ENCODE measurements at places on chromosomes 1 and 21.

- DNase-seq, result no peak
Observed at GRCh38 chr1:171550050-171550449, 64.7 kb downstream of the PRRC2C start.

- no peak for DNase-seq
Observed at GRCh38 chr1:241939798-241940197, 17.8 kb upstream of the BECN2 start.

GRCh38 chr21:31088474-31088751 is 50.1 kb upstream of the KRTAP19-8 start:
- no peak for DNase-seq

GRCh38 chr1:223538981-223539380 is 126.5 kb downstream of the CAPN8 start:
- DNase-seq, result no peak

DNA sequence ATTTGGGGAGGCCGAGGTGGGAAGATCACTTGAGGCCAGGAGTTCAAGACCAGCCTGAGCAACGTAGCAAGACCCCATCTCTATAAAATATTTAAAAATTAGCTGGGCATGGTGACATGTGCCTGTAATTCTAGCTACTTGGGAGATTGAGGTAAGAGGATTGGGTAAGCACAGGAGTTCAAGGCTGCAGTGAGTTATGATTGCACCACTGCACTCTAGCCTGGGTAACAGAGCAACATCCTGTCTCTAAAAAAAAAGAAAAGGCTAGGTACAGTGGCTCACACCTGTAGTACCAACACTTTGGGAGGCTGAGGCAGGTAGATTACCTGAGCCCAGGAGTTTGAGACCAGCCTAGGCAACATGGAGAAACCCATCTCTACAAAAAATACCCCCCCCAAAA is 35.7 kb upstream of the RCC1 start:
- no peak for DNase-seq

All from GM19239 (cell line).